Occipital lobe (tissue), 3 donors: ENCODE measurements at places on chromosomes 11 and 22.

- no peak for DNase-seq
Observed at GRCh38 chr11:122190768-122191167, 74.8 kb upstream of the BLID start.

DNA sequence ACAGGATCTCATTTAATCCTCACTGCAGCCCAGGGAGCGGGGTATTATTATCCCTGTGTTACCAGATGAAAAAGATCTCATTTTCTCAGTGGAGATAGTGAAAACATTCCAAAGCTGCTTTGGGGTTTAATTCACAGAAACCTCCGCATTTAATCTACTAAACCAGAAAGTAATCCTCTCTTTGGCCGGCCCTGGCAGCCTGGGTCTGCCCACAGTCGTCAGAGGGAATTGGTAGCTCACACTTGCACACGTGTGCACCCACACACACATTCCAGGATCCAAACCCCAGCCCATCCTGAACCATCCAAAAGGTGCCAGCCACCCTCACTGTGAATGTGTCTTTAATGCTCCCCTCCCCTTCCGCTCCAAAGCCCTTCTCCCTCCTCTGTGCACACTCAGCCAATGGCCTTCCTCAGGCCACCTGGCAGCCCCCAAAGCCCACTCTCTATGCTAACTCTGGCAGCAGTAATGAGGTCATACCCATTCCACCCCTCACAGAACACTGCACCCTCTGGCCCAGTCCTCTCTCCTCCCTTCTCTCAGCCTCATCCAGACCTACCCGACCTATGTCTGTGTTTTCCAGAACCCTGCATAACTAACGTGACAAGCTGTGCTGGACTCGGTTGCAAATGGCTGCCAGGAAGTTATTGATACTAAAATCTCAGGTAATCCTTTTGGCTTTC, 466.2 kb downstream of the SOX6 start:
- no peak for DNase-seq

GRCh38 chr22:22703715-22704114, 59.3 kb downstream of the GGTLC2 start:
- no peak for DNase-seq

DNA sequence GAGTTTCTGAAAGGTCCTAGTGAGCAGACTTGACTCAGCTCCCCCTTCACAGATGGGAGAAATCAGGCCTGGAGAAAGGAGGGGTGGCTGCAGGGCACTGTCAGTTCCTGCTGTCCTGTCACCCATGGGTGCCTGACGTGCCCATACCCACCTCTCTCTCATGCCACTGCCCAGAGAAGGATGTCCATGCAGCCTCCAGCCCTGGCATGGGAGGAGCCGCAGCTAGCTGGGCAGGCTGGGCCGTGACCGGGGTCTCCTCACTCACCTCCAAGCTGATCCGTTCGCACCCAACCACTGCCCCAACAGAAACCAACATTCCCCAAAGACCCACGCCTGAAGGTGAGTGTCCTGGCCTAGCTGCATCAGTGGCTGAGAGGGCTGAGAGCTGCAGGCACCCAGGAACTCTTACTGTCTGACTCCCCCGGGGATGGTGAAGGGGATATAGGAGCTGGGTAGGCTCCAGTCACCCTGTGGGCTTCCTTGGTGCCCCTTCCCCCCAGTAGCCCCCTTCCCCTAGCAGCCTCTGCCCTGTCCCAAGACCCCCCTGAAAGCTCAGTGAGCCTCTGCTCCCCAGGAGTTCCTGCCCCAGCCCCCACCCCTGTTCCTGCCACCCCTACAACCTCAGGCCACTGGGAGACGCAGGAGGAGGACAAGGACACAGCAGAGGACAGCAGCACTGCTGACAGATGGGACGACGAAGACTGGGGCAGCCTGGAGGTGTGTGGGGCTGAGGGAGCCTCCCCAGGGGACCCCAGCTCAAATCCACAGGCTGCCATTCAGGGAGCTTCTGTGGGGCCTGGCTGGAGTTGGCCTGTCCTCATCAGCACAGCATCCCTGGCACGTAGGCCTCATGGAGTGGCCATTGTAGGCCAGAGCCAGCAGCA, 11.8 kb downstream of the SCYL1 start:
- DNase-seq = no peak

DNA sequence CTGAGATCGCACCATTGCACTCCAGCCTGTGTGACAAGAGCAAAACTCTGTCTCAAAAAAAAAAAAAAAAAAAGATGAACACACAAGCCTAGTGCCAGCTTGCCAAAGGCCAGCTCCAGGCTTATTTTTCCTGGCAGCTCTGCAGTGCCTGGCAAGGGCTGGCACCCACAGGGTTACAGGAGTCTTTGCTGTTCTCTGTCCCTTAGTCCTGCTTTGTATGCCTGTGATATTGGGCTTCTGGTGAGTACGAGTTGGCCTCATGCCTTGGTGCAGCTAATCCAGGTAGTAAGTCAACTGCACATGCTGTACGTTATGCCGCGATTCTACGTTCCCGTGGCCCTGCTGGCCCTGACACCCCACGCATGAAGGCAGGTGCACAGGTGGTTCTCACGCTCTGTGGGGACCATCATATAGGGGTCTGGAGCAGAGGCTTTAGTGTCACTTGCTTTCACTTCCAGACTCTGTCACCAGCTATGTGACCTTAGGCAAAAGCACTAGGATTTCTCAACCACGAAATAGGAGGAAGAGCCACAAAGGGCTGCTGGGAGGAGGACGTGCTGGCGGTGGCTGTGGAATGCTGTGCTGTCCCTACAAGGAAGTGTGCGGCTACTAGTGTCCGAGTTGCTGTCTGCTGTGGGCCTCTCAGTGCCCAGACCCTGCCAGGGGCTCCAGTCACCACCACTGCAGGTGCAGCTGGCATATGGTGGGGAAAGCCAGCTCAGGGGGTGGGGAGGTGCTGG, 21.4 kb upstream of the RASL10A start:
- DNase-seq = no peak

DNA sequence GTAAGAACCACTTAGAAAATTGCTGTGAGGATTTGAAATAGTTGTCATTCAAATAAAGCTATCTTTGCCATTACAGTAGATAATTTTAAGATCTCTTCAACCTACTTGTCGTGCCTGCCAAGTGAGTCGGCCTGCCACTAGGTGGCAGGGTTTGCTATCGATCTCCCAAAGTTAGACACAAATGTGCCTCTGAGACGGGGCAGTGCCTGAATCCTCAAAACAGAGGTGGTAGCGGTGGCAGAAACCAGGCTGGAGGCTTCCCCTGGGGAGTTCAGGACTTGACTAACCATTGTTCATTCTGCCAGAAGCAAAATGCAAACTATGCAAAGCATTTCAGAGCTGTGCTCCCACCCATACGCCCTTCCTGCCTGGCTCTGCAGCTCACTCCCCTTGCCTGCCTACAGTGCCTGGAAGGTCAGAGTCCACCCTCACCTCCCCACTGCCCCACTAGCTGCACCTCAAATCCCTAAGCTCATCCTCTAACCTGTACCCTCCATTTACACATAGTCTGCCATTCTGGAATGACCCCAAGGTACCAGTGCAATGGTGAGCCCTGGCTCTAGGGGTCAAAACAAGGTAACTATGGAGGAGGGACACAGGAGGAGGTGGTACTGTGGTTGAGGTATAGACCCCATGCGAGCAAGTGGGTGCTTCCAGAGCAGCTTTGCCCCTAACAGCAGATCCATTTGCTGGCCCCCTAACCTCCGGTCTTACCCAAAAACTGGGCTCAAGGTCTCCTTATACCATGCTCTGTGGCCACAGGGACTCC, 82.1 kb downstream of the C11orf58 start:
- DNase-seq = peak; percentile 51

DNA sequence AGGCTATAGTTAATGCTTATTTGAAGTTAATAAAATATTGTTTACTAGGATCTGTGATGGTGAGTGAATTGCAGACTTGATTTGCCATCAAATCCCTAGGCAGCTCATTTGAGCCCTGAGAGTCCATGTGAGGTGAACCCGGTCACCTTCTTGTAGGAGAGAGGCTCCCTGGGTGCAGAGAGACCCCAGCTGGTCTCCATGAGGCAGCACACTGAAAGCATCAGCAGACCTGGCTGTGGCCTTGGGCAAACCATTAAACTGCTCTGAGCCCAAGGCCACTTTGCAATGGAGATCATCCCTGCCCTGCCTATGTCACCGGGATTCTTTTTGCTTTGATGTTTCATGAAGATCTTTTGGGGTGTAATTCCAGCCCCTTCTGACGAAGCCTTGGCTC, 125.2 kb downstream of the MICAL2 start:
- DNase-seq = no peak

GRCh38 chr11:107337917-107338316, 119.7 kb downstream of the CWF19L2 start:
- no peak for DNase-seq

DNA sequence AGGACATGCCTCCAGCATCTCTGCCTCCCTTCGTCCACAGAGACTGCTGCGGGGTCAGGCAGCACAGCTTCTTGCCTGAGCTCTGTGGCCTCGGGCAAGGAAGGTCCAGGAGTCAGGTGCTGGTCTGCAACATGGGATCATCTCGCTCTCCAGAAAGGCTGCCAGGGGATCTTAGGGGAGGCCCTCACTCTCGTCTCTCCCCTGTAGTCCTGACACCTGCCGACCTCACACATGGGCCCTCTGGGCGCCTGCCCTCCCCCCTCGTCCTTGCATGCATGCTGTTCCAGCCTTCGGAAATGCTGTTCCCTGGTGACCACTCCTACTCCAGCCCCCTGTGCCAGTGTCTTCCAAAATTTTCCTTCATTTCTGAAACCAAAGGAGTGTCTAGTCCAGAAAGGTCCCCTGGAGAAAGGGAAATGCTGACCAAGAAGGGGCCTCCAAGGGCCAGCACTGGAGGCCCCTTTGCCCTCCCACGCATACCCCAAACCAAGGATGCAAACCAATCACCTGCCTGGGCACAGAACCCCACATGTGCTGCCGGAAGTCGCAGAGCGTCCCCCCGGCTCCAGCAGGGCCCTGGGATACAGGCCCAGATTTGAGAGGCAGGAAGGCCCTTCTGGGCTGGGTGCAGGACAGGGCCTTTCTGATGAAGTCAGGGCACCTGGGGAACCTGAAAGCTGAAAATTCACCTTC, 41.0 kb downstream of the IGF2 start:
- DNase-seq = no peak

DNA sequence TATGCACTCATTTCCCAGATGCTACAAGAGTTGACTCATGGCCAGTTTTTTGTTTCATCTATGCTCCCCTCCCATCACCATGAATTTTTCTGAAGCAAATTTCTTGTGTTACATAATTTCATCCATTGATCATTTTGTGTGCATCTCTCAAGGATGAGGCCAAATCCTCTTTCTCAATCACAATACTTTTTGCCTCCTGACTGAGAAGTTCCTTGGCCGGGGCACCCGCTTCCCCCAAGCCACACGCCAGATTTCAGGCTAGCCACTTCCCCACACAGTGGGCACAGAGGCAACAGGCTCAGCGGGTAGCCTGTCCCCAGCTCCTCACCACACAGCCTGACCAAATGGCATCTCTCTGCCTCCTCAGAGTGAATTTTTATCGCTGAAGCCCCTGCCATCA, 9.8 kb upstream of the DSCAML1 start:
- no peak for DNase-seq

DNA sequence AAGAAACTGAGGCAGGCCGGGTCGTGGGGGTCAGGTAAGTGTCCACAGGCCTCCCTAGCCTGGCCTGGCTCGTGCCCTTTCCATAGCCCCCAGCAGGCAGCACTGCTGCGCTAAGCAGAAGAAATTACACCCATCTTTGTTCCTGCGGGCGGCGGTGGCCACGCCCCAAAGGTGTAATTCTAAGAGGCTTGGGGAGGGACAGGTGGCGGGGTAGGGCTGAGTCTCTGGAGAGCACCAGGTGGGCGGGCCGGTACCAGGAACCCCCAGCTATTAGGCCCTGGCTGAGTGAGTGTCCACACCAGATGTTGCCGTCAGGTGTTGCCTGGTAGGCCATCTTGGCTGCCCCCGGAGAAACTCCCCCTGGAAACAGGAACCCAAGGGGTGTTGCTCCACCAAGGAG, 12.3 kb upstream of the ARAP1 start:
- no peak for DNase-seq

GRCh38 chr22:42680648-42681047, 31.5 kb upstream of the CYB5R3 start:
- no peak for DNase-seq

GRCh38 chr11:43245466-43245865, 66.3 kb upstream of the API5 start:
- DNase-seq = no peak

DNA sequence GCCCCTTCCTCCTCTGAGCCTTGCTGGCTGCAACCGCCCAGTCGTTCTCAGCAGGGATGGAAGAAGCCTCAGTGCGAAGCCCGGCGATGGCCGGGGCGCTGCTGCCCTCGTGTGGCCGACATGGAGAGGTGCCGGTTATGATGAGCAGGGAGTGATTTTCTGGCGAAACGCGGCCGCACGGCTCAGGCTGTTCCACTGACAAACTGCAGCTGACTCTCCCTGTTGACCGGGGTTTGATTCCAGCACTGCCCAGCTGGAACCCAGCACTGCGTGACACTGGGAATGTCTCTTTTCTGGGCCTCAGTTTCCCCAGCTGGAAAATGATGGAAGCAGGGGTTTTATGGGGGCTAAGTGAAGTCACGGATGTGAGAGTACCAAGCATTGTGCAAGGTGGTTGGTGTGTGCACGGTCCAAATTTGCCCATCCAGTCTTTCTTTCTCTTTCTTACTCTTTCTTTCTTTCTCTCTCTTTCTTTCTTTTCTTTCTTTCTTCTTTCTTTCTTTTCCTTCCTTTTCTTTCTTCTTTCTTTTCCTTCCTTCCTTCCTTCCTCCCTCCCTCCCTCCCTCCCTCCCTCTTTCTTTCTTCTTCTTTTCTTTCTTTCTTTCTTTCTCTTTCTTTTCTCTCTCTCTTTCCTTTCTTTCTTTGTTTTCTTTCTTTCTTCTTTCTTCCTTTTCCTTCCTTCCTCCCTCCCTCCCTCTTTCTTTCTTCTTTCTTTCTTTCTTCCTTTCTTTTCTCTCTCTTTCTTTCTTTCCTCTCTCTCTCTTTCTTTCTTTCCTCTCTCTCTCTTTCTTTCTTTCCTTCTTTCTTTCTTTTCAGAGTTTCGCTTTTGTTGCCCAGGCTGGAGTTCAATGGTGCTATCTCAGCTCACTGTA, 25.8 kb upstream of the MPPED1 start:
- DNase-seq = peak; percentile 65

GRCh38 chr11:74462631-74463030, 4.7 kb downstream of the KCNE3 start:
- no peak for DNase-seq

DNA sequence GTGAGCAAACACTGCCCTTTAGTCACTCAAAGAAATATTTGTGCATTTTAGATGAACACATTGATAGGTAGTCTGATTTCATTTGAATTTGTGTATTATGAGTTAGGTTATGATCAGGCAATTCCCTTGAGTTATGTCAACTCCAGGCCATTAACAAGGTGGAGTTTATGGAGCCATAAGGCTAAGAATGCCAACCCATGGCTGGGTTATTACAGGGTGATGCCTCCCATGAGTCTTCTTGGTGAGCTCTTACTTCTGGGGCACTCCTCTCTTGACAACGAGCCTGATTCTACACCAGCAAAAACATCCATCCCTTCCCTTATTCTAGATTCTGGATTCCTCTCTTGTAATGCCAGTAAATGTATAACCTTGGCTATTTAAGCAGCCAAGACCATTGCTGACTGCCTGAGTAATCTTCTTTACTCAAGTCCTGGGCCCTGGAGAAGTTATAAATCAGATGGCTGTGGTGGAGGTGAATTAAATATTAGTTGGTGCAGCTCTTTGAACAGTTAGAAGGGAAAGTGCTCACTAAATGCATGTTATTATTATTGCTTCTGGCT, 645.7 kb upstream of the TENM4 start:
- no peak for DNase-seq

- no peak for DNase-seq
Observed at GRCh38 chr11:69173331-69173730, 17.6 kb downstream of the SMIM38 start.

- no peak for DNase-seq
Observed at GRCh38 chr11:72753341-72754148, 1.3 kb upstream of the ARAP1 start.
